ENCODE measurements at places on chromosomes 3 and 15. TPM values are rescaled to one million over a fixed set of nuclear protein-coding genes. Genes with fewer than 3 reads are reported as not detected.

CPN2 gene
- total RNA-seq = not detected

ALCAM gene
- 86.3 TPM for total RNA-seq

P3H2 gene
- 51.8 TPM for total RNA-seq

SPSB4 gene
- total RNA-seq = not detected

TARS3 gene
- 13.8 TPM for total RNA-seq

ZIC1 gene
- not detected for total RNA-seq

ATP8B4 gene
- 90.2 TPM for total RNA-seq

TTLL13 gene
- total RNA-seq = under 0.01 TPM

LSAMP gene
- total RNA-seq = 0.64 TPM

GPR15 gene
- not detected for total RNA-seq

ZNF80 gene
- total RNA-seq = not detected

SNX22 gene
- 0.32 TPM for total RNA-seq

NR2E3 gene
- total RNA-seq = 0.97 TPM

MOBP gene
- not detected for total RNA-seq

CTXN2 gene
- not detected for total RNA-seq

ZMYND10 gene
- 0.97 TPM for total RNA-seq

KLHL40 gene
- not detected for total RNA-seq

SPRED1 gene
- total RNA-seq = 55.7 TPM

SIDT1 gene
- total RNA-seq = not detected

ALPK3 gene
- total RNA-seq = 0.86 TPM

PLSCR5 gene
- total RNA-seq = not detected

TEX9 gene
- 2.9 TPM for total RNA-seq

IFT122 gene
- total RNA-seq = 21.3 TPM

KLHL24 gene
- 39.9 TPM for total RNA-seq

SI gene
- not detected for total RNA-seq

All from fibroblast of villous mesenchyme (primary cell).